Stimulated activated CD4-positive, alpha-beta T cell treated with anti-CD3 and anti-CD28 coated beads, TNF-alpha, amount 100 ng/mL, for 1 hour (primary cell): ENCODE measurements at places on chromosomes 2 and 18.

DNA sequence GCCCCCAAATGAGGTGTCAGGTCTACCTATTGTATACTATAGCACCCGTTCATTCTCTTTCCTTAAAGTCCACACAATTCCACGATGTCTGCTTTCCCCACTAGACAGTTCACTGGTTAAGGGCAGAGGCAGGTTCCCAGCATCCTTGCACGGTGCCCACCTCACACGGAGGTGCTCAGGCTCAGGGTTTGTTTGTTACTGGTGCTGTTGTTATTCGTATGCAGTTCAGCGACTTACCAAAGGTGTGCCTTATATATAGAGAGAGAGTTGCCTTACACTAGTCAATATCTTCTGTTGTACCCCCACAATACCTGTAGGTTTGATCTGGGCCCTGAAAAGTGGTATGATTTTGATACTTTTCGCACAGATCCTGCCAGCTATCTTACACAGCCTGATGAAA is 30.6 kb downstream of the SLC3A1 start:
- no peak for DNase-seq

DNA sequence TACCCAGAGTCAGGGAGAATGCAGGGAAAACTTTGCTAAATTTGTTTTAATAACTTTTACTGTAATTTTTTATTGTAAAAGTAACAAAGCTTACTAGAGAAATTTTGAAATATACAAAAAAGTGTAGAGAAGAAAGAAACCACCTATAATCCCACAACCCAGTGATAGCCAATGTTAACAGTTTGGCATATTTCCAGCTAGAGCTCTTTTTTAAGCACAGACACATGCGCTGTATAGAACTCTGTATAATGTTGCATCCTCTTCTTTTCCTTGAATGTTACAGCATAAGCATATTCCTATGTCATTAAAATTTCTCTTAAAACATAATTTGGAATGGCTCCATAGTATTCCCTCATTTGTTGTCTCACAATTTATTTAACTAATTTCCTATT is 37.4 kb upstream of the EPAS1 start:
- no peak for DNase-seq

- DNase-seq, result no peak
These were observed 224.8 kb upstream of the NRXN1 start for GRCh38 chr2:51256736-51257135.

DNA sequence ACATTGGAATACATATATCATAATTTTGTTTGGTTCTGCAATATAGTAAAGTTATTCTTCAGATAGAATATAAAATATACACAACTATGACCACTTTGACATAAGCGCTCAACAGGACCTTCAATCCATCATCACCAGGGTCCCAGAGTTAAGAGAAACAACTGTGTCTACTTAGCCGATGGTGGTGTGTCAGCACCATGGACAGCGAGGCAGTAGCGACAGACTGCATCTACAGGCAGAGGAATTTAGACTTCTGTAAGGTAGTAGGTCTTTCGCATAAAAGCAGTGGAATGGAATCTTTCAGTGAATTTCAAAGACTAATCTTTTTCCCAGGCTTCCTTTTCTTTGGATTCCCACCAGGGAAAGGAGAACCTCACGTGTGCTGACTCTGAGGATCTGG is 20.5 kb upstream of the LRPPRC start:
- DNase-seq, result no peak

DNA sequence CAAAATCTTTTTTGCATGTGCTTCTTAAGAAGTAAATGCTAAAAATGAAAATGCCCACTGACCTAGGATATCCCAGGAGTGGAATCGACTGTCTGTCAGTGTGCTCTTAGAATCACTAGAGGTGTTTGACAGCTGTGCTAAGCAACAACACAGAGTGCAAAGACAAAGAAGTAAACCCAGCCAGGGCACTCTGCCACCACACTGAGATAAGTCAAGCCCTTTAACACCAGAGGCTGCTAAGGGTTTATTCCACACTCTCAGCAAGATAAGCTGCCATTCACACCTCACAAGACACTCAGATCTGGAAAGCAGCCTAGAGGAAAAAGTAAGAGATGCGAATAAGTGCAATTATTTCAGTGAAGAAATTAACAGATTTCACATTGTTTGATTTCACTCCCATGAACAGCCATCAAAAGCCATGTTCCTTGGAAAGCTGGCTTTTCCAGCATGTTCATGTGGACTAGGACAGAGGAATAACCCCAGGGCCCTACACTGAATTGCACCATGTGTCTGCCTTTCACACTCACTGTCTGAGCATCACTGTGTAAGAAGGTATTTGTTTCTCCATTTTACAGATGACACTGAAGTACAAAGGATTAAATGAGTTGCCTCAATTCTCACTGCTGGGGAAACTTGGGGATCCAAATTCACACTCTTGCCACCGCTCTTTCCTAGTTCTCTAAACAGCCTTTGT is 6.0 kb upstream of the BMP10 start:
- DNase-seq, result no peak

GRCh38 chr2:25078170-25079049 is 36.5 kb downstream of the EFR3B start:
- DNase-seq, result no peak

- DNase-seq, result no peak
These were observed 385.8 kb downstream of the TRIB2 start for GRCh38 chr2:13102397-13103063.

- DNase-seq, result no peak
These were observed 1.5 kb downstream of the ERBB4 start for GRCh38 chr2:212536817-212537725.

DNA sequence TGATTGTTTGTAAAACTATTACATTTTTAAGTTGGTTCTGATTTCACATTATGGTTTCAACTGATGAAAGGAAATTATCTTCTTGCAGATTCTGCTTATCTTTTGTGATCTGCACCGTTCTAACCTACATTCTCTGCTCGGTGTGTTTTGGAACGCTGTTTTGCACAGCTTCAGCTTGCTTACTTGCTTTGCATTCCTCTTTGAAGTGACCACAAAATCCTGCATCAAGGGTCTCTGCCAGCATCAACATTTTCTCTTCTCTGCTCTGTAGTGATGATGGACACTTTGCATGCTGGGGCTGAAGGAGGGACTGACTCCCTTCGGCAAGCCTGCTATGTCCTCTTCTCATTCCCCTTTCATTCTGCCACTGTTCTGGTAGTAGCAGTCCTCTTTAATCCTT is 485.2 kb downstream of the FBXO15 start:
- no peak for DNase-seq

DNA sequence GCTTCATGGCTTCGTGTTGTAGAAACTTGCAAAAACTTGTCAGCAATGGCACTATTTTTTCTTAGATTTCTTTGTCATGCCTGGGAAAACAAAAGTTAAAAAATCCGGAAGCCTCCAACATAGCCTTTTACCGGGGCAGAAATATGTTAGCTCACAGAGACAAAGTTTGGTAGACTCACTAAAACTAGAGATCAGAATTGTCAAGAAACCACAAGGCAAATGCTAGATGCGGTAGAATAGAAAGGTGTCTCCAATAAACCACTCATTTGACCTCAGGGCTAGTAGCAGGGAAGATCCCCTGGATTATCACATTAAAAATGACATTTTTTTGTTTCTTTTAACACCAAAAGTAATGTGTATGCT is 405 bp downstream of the CASP10 start:
- DNase-seq, result no peak

- no peak for DNase-seq
These were observed 57.2 kb downstream of the CYBRD1 start for GRCh38 chr2:171579481-171579880.

DNA sequence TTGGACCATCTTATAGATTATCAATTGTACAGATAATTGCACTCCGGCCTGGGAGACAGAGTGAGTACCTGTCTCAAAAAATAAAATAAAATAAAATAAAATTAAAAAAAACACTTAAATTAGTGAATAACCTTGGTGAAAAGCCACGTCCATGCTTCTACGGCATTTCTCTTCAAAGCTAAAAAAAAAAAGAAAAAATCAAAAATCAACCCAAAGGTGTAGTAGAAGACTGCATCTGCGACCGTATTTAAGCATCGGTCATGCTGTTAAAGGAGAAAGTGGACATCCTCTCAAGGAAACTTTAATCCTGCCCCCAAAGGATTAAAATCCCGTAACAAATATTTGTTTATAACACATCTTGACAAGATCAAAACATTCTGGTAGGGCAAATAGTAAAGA is 350 bp upstream of the RNF138 start:
- no peak for DNase-seq

GRCh38 chr2:216242365-216242764 is 129.9 kb downstream of the MARCHF4 start:
- DNase-seq, result no peak

GRCh38 chr2:34110392-34110791 is 511.3 kb upstream of the FAM98A start:
- no peak for DNase-seq

DNA sequence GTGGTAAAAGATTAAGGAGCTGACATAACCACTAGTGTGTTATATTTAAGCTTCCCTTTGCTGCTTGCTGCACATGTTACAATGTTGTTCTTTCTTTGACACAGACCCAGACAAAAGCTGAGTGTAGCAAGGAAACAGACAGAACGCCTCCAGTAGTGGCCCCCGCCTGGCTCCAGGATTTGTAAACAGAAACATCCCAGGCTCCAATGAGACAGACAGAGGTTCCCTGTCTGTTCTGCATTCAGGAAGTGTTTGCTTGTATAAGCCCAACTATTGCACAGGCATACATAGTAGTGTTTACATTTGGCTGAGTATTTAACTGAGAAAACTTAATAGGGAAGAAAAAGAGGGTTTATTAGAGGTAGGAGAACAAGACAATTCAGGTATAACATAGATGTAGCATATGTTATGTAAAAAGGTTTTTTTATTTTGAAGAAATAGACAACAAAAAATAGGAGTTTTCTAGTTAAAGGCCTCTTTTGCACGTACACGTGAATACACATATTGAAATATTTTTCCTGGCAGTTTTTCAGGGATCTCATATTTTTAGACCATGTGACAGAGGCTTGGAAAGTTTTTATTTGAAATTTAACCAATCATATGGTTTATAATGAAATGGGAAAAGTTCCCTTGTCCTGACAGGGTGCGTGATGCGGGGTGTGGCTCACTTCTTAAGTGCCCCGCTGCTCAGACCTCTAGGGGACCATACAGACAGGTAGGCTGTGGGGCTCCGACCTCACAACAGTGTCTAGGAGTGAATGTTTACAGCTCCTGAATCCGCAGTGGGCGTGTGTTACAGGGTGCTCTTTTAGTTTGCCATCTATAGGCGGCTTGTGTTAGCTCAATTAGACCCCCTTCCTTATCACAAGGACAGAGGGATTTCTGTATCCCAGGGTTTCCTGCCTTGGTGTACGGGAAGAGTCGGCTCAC is 118.4 kb downstream of the BMPR2 start:
- no peak for DNase-seq

DNA sequence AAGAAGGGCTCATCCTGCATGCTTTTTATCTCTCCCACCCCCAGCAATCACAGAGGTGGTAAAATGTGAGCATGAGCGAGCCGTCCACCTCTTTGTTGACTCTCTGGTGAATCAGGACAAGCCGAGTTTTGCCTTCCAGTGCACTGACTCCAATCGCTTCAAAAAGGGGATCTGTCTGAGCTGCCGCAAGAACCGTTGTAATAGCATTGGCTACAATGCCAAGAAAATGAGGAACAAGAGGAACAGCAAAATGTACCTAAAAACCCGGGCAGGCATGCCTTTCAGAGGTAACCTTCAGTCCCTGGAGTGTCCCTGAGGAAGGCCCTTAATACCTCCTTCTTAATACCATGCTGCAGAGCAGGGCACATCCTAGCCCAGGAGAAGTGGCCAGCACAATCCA is 19.5 kb downstream of the LIPG start:
- no peak for DNase-seq

DNA sequence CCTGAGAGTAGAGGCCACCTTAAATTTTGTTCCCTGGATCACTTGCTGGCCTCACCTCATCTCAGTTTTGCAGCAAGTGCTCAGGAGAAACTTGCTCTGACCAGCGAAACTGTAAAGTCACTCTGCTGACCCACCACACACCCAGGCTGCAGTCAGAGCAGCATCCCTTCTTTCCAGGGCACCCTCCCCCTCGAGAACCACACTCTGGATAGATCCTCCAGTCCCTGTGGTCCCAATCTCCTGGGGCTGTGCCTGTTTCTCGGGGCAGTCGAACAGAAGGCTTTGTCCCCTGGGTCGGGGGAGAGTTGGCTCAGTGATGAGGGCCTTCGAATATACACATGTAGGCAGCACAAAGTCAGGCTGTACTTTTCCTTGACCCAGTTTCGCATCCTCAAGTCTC is 18.4 kb downstream of the ST8SIA5 start:
- no peak for DNase-seq

GRCh38 chr18:45156946-45157345 is 458.3 kb upstream of the SLC14A2 start:
- DNase-seq, result no peak

DNA sequence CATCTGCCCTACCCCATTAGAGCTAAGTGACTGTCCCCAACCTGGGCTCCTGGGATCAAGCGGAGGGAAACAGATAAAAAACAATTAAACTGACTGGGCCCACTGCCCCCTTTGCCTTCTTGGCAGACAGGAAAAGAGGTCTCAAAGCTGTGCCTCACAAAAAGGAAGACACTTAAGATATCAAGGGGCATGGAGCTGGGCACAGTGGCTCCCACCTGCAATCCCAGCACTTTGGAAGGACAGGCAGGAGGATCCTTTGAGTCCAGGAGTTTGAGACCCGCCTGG is 75.2 kb upstream of the SP3 start:
- DNase-seq, result no peak

GRCh38 chr2:240873098-240873788 is 4.6 kb downstream of the AGXT start:
- DNase-seq, result no peak

GRCh38 chr2:46988230-46988629 is 72.6 kb upstream of the MCFD2 start:
- DNase-seq, result no peak

DNA sequence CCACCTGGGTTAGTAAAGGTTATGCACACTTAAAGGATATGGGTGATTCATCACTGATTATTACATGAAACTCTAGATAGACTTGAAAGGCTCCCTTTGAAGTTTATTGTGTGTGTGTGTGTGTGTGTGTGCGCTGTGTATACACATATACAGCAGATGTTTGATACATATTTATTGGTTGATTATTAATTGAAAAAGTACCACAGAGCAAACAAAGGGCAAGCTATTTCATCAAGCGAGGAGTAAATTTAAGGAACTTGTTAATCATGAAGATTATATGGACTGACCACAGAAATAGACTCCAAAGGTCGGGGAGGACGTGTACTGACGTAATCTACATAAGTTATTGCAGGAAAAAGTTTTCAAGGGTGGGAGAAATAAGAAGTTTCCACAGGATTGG is 617.4 kb upstream of the POU3F3 start:
- DNase-seq, result no peak
